Stimulated activated CD4-positive, alpha-beta T cell treated with anti-CD3 and anti-CD28 coated beads, Interleukin-1b, Interleukin-23, amount 100 ng/mL, for 4 hours (primary cell): ENCODE measurements at places on chromosomes 4 and X.

DNA sequence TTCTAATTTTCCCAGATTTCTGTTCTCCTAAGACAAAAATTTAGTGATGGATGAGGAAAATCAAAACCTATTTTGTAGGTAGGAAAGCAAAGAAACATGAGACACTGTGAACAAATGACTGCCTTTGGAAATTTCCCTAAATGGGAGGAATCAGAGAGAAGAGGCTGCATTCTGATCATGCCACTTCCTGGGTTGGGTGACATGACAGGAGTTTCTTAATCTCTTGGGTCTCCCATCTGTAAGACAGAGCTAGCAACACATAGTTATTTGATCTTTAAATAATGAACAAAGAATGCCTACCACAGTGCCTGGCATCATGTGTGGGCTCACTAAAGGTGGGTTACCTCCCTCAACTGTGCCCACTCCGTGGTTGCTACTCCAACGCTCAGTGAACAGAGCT is 57.1 kb downstream of the CCDC149 start:
- no peak for DNase-seq

GRCh38 chrX:41259516-41259915 is 74.4 kb upstream of the DDX3X start:
- DNase-seq: no peak

- no peak for DNase-seq
Measured at GRCh38 chr4:153427363-153428071, 38.6 kb upstream of the TMEM131L start.

DNA sequence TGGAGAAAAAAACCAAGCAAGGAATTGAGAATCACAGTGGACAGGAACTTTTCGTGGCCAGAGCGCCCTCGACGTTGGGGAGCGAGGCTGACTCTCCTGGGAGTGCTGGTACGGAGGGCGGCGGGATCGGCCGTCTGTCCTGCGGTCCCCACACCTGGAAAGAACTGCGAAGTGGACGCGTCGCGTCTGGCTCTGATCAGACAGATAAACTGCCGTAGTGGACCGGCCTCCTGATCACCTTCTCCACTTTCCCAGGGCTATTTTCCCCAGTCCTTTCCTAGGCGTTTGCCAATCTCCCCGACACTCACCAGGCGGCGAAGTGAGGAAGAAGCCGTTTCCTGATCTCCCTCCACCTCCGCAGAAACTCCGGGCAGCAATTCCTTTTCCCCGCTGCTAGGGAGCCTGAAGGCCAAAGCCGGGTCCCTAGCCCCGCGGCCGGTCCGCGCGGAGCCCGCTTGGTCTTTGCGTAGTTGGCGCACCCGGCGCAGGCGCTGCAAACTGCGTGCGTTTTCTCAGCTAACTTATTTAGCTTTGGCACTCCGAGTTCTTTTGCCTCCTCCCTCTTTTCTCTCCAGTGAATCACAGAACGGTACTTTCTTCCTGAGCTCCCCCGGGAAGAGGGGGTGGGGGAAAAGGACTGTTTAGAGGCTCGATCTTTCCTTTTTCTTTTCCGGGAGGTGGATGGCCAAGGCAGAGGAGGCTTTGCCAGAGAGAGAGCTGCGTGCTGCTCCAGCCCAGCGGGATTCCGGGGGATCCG is at the start of gene ARSJ:
TSS of gene ARSJ (minus strand) at position 500 of the 757 bp plus-strand sequence. CDS start 813 bp downstream, outside the sequence.
- no peak for DNase-seq

DNA sequence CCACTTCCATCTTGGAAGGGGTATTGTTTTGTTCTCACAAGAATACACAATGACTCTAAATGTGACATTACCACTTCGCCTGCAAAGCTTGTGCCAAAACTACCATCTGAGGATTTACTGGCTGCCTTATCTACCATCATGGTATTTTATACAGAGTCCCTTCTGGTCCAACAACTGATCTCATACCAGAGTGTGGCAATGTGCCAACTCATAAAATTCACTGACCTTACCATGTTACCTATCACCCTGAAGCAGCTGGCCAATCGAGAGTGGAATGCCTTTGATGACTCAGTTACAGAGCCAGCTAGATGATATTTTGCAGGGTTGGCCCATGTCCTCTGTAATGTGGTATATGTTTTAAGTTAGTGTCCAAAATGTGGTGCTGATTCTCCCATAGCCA is 3.8 kb upstream of the SERPINA7 start:
- DNase-seq: no peak

DNA sequence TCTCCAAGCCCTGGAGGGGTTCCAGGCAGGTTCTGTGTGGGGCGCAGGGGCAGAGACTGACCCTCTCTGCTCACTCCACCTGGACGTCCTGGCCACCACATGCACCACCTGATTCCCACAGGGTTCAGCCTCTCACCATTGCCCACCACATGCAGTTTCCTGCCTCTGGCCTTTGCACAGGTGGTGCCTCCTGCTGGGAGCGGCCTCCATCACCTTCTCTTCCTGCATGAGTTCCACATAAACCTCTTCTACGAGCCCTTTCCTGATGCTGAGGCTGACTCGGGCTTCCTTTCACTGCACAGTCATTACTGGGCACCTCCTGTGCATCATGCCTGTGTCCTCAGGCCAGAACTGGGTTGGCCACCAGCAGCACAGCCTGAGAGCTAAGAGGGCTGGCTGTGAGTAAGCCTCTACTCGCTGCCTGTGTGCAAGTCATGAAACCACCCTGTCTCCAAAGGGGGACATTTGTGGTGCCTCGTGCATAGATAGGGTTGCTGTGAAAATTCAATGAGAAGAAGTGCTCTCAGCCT is 19.9 kb downstream of the MAN2B2 start:
- DNase-seq: no peak

GRCh38 chrX:70322784-70323183 is 32.9 kb downstream of the KIF4A start:
- DNase-seq: no peak

- DNase-seq: no peak
Measured at GRCh38 chr4:123913598-123913997, 517.0 kb downstream of the SPRY1 start.

GRCh38 chrX:125651426-125651825 is 331.8 kb downstream of the TEX13C start:
- no peak for DNase-seq

DNA sequence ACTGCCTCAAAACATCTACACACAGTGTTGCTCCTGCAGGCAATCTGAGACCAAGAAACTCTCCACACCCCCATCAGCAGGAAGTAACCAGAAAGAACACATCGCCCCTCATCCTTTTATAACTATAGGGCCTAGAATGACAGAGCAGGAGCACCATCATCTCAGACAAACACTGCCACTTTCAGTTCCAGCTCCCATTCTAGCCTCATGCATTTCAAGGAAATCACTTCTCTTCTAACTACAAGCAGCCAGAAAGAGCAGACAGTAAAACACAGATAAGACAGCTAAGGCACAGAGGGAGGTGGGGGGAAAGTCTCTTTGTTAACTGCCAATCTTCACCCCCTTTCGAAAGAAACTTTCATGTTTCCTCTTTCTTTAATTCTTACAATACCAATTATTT is 102.6 kb upstream of the TENT5D start:
- no peak for DNase-seq

DNA sequence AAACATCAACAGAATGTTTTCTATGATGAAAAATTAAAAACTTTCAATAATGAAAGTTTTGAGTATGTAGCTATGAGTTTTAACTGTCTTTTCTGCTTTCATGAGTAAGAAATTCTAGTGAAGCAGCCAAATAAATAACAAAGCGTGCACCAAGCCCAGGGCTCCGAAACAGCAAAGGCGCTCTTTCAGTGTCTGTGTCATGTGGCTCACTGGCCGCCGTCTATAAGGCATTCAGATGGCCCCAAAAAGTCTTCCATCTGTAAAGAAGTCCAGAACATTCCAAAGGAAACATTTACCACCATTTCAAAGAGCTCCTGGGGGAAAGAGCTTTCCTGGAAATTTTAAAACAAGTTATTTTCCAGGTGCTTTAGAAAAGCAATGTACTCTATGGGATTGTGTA is 139.9 kb downstream of the AFAP1 start:
- DNase-seq: no peak

- no peak for DNase-seq
Measured at GRCh38 chr4:26322346-26322745, 1.5 kb downstream of the RBPJ start.

DNA sequence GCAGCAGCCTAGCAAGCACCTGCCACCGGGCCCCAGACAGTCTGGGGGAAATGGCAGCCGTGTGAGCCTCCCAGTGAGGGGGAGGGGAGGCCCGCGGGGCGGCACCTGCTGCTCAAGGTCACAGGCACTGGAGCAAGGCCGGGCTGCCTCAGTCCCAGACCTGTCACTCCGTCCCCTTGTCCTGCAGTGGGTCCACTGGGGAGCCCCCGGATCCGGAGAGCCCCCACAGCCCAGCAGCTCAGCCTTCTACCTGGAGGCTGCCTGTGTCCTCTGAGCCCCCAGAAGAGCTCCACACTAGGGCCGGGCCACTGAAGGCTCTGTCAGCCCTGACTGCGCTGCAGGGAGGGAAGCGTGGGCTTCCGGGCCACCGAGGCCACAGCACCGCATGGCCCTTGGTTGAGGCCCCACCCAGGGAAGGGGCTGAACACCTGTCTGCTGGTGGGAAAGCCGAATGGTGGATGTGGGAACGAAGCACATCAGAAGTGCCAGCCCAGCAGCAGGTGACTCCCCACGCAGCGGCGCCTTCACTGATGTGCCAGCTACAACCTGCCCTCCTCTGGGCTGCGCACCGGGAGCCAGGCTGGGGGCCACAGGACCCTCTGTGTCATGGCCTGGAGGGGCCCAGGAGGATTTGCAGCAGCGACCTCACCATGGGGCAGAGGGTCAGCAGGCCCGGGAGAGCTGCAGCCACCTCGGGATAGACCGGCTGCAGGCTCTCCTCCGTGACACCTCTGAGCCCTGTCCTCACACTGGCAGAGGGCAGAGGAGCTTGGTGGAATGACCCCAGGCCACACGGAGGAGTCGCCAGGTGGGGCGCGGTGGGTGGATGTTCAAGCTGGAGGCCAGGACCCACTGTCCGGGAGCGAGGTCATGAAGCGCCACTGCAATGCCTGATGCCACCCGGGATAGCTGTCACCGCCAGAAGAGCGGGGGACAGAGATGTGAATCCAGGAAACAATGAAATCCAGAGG is 35.0 kb upstream of the MXD4 start:
- no peak for DNase-seq

DNA sequence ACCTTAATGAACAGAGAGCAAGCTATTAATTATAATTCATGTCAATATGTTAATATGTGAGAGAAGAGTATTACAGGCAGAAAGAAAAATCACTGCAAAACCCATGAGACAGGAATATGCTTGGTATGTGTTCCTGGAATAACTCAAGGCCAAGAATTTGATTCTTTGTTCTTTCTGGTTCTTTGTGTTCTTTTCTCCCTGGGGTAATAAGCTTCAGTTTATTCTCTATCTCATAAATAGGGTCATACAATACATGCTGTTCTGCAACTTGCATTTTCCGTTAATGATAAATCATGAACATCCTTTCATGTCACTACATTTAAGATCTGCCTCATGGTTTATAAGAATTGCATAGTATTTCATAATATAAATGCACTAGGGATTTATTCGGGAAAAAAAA is 16.8 kb upstream of the THOC2 start:
- no peak for DNase-seq

DNA sequence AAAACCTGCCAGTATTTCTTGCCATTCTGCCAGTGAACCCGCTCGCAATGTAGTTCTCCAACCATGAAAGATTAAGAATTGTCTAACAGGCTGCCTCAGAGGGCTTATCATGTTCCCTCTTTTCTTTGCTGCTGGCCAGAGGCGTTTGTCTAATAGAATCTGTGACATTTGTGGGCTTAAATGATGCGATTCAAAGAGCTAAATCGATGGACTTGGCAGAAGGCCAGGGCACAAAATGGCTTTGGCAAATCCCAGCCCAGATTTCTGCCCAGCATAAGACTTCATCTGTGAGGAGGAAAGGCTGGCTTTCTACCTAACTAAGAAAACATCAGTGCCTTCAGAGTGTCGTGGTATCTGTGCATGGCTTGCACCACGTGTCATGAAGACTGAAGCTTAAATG is 79.9 kb downstream of the TRPC5OS start:
- no peak for DNase-seq

GRCh38 chr4:53228036-53228435 is 137.8 kb downstream of the SCFD2 start:
- DNase-seq: no peak

DNA sequence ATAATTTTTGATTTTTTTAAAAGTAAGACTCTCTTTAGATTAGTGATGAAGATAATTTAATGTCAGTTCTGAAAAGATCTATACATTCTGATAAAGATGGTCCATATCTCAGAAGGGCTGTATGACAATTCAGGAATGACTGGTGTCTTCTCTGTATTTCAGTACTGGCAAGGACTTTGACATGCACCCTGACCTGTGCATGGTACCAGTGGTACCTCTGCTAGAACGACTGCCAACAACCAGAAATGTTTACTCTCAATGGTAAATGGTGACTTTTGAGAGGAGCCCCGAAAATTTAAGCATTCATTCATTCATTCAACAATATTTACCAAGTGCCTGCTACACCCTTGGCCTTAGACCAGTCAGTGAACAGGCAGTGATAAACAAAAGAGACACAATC is 4.8 kb downstream of the NR3C2 start:
- DNase-seq: no peak

DNA sequence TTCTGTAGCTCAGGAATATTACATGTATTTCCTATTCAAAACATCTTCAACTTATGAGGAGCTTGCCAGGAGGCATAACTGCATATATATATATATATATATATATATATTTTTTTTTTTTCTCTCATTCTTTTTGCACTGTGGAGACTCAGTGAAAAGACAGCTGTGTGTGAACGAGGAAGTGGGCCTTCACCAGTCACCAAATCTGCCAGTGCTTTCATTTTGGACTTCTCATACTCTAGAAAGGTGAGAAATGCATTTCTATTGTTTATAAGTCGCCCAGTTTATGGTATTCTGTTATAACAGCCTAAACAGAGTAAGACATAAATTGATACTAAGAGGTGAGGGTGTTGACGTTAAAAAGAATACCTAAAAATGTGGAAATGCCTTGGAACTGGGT is 710.6 kb downstream of the TRAM1L1 start:
- DNase-seq: no peak

GRCh38 chr4:74501579-74501978 is 56.6 kb downstream of the AREG start:
- DNase-seq: no peak

DNA sequence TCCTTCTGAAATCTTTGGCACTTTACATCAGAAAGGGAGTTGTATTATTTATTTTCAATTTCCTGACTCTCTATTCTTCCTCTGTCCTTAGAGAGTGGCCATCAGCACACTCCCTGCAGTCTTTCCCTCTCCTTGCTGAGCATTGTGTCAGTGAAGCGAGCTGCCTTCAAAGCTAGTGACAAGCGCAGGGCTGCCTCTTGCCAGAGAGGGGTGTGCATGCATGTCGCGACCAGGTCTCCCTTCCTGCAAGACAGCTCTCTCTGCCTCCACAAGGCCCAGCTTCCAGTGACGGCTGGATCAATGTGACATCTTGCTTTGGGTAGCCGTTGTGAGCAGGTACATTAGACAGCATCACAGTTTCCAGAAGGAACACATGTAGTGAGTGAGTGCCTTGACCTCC is 810.9 kb upstream of the TENM3 start:
- DNase-seq: no peak

DNA sequence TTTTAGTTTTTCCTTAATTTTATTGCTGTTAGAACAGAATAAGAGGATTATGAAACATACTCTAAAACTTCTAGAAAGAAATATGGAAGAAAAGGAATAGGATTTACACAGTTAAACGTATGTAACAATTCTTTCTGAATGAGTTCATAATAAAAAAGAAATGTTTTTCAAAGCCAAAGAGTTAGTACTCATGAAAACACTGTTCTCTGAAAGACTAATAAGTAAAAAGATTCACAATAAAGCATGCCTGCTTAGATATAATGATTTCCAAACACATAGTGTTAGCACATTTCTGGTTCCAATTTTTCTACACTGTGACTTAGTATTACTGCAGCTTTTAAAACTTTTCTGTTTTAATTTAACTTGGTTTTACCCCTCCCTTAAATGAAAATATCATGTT is 49.8 kb upstream of the PRSS48 start:
- no peak for DNase-seq
